MM.1S (cell line): ENCODE measurements at places on chromosomes 3 and 15.

- peak; percentile 41 for DNase-seq
Measured at GRCh38 chr3:123335007-123335670, 113.8 kb downstream of the ADCY5 start.

DNA sequence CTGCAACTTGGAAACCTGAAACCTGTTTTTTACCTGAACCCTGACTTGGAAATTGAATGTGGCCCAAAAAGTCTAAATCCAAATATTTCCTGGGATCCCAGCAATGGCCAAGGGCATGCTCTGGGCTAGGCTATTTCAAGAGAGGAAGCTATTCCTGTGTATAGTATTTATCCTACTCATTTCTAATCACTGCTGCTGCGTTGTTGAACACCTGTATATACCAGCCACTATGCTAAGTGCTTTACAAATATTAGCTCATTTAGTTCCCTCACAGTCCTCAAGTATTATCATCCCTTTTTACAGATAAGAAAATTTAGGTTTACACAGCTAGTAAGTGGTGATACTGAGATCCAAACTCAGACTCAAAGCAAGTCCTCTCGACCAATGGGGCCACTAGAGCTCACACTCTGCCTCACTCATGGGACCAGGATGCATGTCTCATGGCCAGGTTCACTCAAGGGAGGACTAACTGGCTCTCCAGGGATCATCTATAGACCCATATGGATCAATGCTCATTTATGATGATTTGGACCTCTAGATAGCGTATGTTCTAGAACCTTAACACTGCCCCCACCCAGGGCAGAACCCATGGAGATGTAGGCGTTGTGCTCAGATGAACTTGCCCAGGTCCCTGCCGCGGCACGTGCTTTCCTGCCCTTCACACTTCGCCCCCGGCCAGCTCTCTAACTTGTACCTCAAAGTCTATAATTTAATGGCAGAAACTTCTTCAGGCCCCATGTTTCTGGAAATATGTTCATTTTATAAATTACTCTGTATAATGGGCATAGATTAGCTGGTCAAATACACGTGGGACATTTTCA is 2.6 kb upstream of the CCR4 start:
- no peak for DNase-seq

- no peak for DNase-seq
Measured at GRCh38 chr15:51424780-51425179, 83.3 kb downstream of the GLDN start.

GRCh38 chr15:85488997-85489396 is 108.6 kb downstream of the AKAP13 start:
- DNase-seq: no peak

GRCh38 chr3:183435661-183436060 is 7.2 kb upstream of the MCF2L2 start:
- DNase-seq: peak; percentile 95

GRCh38 chr3:146501752-146502151 is 32.4 kb upstream of the PLSCR2 start:
- DNase-seq: no peak

DNA sequence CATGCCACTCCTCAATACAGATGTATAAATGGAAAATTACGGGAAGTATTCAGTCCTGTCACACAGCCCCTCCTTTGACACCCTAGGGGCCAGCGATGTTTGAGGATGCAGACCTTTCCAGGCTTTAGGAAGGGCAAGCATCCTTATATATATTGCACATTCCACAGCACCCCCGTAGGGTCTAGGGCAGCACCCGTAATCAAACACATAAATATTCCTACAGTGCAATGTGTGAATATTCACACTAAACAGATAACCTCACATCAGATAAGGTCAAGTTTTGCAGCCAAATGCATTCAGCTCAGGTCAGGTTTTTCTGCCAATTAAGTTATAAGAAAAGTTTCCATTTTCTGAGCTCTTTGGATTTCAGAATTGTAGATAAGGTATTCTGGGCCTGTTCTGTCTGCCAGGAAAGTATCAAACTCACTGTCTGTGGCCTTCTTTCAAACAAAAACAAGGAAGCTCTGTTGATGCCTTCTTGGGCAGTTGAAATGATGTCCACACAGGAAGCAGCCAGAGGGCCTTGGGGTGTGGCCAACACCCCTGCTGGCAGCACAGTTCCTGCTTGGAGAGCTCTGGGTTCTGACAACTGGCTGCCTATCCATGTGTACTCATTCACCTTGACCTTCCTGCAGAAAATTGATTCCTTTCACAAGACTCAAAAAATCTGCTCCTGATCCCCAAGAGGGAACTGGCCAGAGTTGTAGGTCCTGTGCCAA is 427.0 kb downstream of the NTRK3 start:
- no peak for DNase-seq

- DNase-seq: peak; percentile 38
Measured at GRCh38 chr15:83053151-83053550, 13.9 kb downstream of the BTBD1 start.

DNA sequence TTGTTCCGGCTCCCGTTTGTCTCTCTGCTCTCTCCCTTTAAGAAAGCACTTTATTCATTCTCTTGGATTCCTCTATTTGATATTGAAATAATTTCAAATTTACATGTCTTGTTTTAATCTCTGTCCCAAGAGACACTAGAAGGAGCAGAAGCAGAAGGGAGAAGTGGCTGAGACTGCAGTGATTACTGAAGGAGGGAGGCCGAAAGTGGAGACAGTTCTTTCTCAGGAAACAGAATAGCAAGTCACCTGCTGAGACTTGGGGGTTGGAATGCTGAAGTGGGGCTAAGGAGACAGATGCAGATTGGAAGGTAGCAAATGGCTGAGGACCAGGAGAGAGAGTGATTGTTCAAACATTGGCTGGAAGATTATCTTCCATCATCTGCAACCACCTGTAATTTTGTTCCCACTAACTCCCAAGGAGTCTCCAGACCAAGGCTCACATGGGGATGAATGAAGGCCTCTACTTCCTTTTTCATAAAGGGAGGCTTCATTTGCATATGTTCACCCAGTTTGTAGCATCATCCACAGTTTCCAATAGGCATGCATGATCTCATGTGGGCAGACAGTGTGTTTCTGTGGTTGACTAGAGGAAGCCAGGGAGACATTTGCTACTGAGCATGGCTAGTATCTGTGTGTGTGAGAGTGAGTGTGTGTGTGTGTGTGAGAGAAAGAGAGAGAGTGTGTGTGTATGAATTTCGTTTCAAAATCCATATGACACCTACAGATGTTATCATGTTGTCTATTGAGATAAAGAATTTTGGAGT is 24.0 kb downstream of the LTF start:
- peak; percentile 87 for DNase-seq

DNA sequence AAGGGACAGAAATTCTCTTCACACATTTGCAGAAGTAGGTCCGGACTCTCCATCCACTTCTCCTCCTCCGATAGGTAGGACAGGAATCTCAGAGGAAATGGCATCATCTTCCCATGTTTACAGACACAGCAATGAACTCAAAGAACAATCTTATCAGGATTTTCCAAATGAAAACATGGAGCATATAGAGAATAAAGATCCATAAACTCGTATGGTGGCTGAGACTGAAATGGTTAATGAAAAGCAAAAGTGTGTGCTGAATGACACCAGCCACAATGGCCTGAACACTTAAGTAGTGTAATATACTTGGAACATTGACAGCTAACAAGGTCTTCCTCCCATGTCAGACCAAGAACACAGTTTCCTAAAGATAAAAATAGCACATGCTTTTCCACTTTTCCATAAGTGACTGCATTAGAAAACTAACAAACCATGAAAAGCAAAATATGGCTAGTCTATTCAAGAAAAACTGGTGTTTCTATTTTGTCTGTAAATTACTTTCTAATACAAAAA is 5.8 kb downstream of the CCRL2 start:
- no peak for DNase-seq

- no peak for DNase-seq
Measured at GRCh38 chr3:147421184-147421912, 12.2 kb downstream of the ZIC1 start.
